Stimulated activated CD8-positive, alpha-beta memory T cell treated with anti-CD3 and anti-CD28 coated beads, Interleukin-7, amount 100 ng/mL, for 24 hours (primary cell): ENCODE measurements at places on chromosomes 4 and X.

DNA sequence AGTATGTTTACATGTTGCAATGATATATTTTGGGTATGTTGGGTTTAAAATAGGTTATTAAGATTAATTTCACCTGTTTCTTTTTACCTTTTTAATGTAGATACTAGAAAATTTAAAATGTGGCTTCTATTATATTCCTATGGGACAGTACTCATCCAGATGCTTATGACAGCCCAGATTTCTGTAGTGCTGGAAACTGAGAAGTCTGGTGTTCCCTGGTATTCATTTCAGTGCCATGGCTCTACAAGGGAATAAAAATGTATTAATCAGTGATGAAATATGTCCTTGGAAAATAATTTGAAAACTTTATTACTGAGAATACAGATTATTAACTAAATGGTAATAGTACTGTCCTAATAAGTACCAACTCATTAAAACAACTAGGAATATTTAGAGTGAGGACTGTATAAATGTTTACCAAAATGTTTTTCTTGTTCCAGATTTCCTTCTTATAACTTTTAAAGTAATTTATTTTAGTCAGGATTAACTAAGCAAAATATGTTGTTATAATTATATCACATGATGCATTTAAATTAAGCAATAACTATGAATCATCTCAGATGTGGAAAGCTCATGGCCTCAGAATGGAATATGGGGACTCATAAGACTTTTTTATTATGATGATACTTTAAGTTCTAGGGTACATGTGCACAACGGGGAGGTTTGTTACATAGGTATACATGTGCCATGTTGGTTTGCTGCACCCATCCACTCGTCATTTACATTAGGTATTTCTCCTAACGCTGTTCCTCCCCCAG, 25.3 kb downstream of the ARHGAP24 start:
- DNase-seq = no peak

GRCh38 chr4:152973629-152974467, 37.7 kb downstream of the FHDC1 start:
- no peak for DNase-seq

GRCh38 chr4:151564321-151564720, 155.3 kb downstream of the FHIP1A start:
- DNase-seq = no peak

- DNase-seq = no peak
These were observed 45.4 kb downstream of the CC2D2A start for GRCh38 chr4:15515106-15515505.
